Transverse colon (tissue), 4 donors: ENCODE measurements at places on chromosomes 4 and X. TPM values are rescaled to one million over a fixed set of nuclear protein-coding genes. Genes with fewer than 3 reads are reported as not detected.

DNA sequence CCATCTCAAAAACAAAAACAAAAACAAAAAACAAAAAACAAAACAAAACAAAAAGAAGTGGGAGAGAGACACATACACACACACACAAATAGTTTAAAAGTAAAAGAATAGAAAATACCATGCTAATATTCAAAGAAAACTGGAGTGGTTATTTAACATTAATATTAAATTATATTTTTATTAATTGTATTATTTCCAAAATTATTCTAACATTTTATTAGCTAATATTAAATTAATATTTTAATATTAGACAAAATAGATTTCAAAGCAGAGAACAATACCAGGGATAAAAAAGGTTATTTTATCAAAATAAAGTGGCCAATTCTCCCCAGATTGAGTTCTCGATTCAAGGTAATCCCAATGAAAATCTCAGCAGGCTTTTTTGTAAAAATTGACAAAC, 90.9 kb downstream of the NAT8L start:
- H3K4me1 ChIP-seq = no peaks in the 10 kb centered on the region
- no peak overlapping the region for H3K27ac ChIP-seq
- no peak for DNase-seq
- H3K4me3 ChIP-seq = no peak overlapping the region
- no peaks in the 10 kb centered on the region for H3K27me3 ChIP-seq
- H3K36me3 ChIP-seq = no peaks in the 10 kb centered on the region

DNA sequence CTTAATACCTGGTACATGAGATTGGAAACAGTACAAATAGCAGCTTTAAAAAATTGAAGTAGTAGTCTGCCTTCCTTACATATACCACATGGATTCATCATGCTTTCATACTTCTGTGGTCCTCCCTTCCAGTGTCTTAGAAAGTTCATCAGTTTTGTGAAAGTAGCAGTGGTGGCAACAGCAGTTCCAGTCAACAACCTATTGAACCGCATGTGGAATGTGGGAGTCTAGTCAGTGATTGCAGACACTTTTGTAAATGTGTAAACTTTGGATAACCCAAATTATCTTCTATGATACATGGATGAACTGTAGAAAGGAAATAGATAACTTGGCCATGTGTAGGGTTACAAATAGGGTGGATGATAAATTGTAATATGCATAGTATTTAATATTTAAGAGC, 34.1 kb downstream of the FNIP2 start:
- no peaks in the 10 kb centered on the region for H3K36me3 ChIP-seq
- H3K27me3 ChIP-seq = no peaks in the 10 kb centered on the region

DNA sequence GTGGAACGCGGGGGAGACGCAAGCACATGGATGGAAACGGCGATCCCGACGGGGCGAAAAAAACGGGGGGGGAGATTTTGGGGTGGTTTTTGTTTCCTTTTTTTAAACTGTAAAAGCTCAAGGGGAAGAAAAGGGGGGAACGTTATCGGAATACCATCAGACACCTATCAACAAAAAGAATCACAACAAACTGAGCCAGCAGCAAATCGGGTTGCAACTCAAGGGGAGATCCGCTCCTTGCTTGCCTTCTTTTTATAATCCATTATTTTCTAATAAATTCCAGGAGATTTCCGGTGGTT, 616 bp downstream of the MAML3 start:
- no peaks in the 10 kb centered on the region for H3K36me3 ChIP-seq
- peak overlapping the region; percentile 99 for H3K27ac ChIP-seq
- H3K27me3 ChIP-seq = no peaks in the 10 kb centered on the region
- peaks cover 15% of the 10 kb centered on the region for H3K4me1 ChIP-seq
- DNase-seq = no peak

- H3K27ac ChIP-seq = no peak overlapping the region
- H3K36me3 ChIP-seq = no peaks in the 10 kb centered on the region
- no peak overlapping the region for H3K4me3 ChIP-seq
- H3K27me3 ChIP-seq = no peaks in the 10 kb centered on the region
These were observed 93.6 kb downstream of the AFF2 start for GRCh38 chrX:148593987-148594386.

Gene GCNA
- total RNA-seq = 3.7 TPM

- H3K36me3 ChIP-seq = no peaks in the 10 kb centered on the region
- H3K27me3 ChIP-seq = no peaks in the 10 kb centered on the region
- no peak overlapping the region for H3K4me3 ChIP-seq
- no peak overlapping the region for H3K27ac ChIP-seq
These were observed 4.4 kb upstream of the AFM start for GRCh38 chr4:73477176-73477575.

Gene IL13RA1
- total RNA-seq = 62.5 TPM

DNA sequence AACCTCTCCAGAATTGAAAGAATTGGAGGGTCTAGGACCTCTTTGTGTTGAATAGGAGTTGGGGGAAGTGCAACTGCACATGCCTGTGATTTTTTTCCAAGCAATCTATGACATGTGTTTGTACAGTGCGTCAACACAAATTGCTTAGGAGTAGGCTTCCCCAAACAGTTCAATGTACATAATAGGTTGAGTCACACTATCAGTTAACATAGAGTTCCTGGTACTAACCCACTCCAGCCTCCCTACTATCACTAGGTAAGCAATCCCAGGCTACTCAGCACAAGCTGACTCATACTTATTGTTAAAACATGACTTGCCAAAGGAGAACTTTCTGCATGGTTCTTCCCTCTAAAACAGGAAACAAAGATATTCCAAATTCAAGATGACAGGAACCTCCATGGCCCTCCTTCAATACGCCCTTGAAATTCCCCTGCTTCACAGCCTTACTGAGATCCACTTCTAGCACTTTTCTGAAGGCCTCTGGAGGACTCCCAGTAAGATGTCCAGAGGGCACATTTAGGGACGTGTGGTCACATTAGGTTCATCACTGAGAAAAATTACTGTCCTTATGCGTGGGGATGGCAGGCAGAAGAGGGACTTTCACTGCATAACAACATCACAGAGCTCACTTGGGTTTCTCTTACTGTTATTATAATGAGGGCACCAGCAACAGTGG, 8.4 kb upstream of the VSIG1 start:
- DNase-seq = no peak
- no peaks in the 10 kb centered on the region for H3K36me3 ChIP-seq
- H3K4me3 ChIP-seq = no peak overlapping the region

DNA sequence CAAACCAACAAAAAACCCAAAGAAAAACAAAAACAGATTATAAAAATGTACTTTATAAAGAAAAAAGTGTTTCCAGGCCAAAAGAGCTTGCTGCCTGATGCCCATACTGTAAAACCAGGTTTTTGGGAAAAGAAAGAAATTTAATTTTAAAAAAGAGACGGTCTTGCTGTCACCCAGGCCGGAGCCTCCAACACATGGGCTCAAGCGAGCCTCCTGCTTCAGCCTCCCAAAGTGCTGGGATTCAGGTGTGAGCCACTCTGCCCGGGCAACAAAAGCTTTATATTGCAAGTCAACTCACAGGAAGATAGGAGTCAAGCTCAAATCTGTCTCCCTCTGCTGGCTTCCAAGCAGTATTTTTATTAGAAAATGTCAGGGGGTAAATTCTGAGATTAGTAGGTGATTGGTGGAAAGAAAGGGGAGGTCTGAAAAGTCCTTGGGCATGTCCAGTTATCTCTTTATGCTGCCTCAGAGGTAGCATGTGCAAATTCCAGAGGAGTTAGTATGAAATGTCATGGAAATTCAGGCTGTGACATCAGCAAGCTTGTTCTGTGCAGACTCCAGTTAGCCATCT, 39.4 kb downstream of the MGST2 start:
- peaks cover 20% of the 10 kb centered on the region for H3K36me3 ChIP-seq
- no peaks in the 10 kb centered on the region for H3K27me3 ChIP-seq
- H3K4me1 ChIP-seq = no peaks in the 10 kb centered on the region
- no peak overlapping the region for H3K27ac ChIP-seq

Gene GEMIN8
- total RNA-seq = 22.1 TPM

DNA sequence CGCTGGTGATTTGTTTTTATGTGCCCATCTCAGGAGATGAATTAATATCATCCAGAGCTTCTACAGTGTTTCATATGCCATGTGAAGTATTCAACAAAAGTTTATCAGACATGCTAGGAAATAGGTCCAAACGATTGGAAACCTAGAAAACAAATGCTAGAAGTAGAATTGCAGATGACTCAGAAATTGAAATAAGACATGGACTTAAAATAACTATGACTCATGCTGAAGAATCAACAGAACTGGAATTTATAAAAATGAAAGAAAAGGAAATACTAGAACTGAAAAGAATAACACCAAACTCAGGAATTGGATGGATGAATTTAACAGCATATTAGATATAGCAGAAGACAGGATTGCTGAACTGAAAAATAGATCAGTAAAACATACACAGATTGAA, 172.7 kb upstream of the GIMD1 start:
- H3K4me1 ChIP-seq = no peaks in the 10 kb centered on the region
- no peaks in the 10 kb centered on the region for H3K36me3 ChIP-seq
- no peak overlapping the region for H3K27ac ChIP-seq
- no peaks in the 10 kb centered on the region for H3K27me3 ChIP-seq
- H3K4me3 ChIP-seq = no peak overlapping the region
- DNase-seq = no peak

Gene IL2RG
- total RNA-seq = 3.8 TPM

- no peak overlapping the region for H3K4me3 ChIP-seq
- H3K27ac ChIP-seq = no peak overlapping the region
These were observed 54.9 kb downstream of the PHOX2B start for GRCh38 chr4:41693629-41694028.

Gene XAGE1B
- total RNA-seq = not detected

DNA sequence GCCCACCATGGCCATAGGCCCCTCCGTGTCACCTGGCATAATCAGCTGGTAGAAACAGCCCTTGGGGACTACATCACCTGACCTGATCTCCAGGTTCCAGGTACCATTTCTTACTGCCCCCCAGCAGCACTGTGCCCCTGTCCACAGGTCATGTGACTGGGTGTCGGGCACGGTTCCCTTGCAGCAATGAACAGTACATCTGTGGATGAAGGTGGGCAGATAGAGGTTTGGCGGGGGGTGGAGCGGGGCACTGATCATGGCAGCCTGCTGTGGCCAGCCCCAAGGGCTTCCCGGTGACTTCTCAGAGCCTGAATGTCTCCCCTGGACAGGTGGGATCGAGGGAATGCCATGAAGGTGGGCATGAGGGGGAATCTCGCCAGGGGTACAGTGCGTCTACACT, 37.8 kb downstream of the TRMT44 start:
- no peaks in the 10 kb centered on the region for H3K36me3 ChIP-seq
- H3K4me3 ChIP-seq = no peak overlapping the region
- H3K27me3 ChIP-seq = no peaks in the 10 kb centered on the region
- no peak for DNase-seq

- peaks cover 61% of the 10 kb centered on the region for H3K4me1 ChIP-seq
- peak overlapping the region; percentile 71 for H3K27ac ChIP-seq
- H3K36me3 ChIP-seq = no peaks in the 10 kb centered on the region
- peak; percentile 6 for DNase-seq
- no peak overlapping the region for H3K4me3 ChIP-seq
- H3K27me3 ChIP-seq = no peaks in the 10 kb centered on the region
These were observed 5.7 kb downstream of the MXD4 start for GRCh38 chr4:2256156-2256731.

DNA sequence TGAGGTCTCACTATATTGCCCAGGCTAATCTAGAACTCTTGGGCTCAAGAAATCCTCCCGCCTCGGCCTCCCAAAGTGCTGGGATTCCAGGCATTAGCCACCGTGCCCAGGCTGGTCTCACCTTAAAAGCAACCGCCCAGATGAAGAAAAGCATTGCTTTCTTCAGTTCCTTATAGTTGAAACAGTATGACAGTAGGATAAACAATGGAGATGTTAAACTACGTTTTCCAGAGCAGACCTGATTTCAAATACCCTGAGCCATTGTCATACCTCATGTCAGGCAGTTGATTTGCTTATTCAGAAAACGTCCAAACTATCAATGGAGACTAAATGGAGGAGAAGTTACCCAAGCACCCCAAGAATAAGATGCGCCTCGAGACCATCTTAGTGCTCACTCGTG, 26.3 kb upstream of the TMEM131L start:
- no peak overlapping the region for H3K27ac ChIP-seq
- no peaks in the 10 kb centered on the region for H3K36me3 ChIP-seq
- H3K27me3 ChIP-seq = no peaks in the 10 kb centered on the region
- no peak for DNase-seq
- H3K4me3 ChIP-seq = no peak overlapping the region

DNA sequence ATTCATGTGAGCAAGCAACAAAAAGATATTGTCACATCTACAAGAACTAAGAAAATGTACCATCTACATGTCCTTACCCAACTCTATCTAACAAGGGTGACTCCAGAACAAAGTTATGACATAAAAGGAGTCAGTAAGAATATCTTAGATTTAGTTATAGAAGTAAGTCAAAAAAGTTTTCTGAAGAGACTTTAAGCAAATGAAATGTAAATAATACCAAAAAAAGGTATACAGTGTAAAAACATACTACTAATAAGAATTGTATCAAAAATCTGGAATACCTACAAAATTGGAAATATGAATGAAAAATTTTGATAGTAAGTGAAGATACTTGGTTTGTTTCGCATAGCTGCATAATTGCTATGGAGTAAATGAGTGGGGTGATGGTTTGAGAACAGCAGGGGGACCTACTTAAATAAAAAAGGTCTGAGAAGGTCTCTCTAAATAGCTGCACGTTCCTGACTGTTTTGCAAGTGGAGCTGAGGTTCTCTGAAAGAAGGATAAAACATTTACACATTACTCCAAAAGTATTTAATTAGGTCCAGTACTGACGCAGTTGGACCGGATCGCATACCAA, 51.0 kb upstream of the ENPP6 start:
- no peaks in the 10 kb centered on the region for H3K36me3 ChIP-seq
- peak overlapping the region; percentile 72 for H3K27ac ChIP-seq

Gene CACNA1F
- total RNA-seq = not detected

DNA sequence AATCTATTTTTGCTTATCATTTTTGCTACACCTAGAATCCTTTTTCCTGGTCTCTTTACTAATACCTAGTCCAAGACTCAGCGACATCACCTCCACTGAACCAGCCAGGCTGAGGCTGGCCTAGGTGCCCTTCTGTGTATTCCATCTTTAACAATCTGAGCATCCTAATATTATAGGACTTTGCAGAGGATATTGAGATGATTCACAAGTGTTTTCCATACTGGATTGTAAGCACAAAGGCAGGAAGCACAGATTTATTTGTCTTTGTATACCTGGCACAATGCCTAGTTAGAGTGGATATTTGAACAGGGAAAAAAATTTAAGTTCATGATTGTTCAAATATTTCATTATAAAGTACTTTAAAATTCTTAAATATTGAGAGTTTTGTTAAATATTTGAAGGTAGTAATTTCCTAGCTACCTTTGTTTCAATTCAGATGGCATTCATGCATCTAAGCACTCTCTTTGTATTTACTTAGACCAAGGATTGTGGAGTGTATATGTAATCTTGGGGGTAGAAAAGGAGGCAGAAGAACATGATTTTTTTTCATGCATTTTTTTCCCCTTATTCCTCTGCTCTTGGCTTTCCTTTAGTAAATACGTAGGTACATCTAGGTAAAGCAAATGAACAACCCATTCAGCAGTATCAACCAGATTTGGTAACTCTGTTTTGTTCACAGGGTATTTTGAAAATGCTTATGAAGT, 18.4 kb downstream of the SMARCA5 start:
- DNase-seq = no peak
- no peaks in the 10 kb centered on the region for H3K27me3 ChIP-seq
- no peaks in the 10 kb centered on the region for H3K4me1 ChIP-seq
- no peak overlapping the region for H3K27ac ChIP-seq
- H3K4me3 ChIP-seq = no peak overlapping the region
- peaks cover 70% of the 10 kb centered on the region for H3K36me3 ChIP-seq
